T-helper 1 cell (primary cell): ENCODE measurements at places on chromosomes 13 and 19.

GRCh38 chr13:64928696-64929499, 2301.2 kb downstream of the PCDH9 start:
- DNase-seq: no peak

DNA sequence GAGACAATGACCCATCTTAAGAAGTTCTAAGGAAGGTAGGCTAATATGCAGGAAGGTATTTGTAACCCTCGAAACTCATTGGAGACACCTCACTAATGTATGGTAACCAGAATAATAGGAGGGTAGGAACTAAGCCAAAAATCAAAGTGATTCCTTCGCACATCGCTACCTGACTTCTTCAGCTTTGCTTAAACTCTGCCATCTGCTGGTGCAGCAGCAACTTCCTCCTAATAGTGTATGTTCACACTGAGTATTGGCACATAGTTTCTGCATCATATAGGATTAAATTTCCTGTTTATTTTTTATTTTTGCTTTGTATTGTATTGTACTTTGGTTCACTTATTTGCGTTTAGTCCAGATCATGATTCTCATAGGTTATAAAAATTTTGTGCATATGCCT, 676.2 kb downstream of the GPC5 start:
- no peak for DNase-seq

- no peak for DNase-seq
Observed at GRCh38 chr13:29384466-29384865, 211.0 kb downstream of the SLC7A1 start.

- no peak for DNase-seq
Observed at GRCh38 chr19:51472607-51473006, 5.7 kb upstream of the CEACAM18 start.

GRCh38 chr19:10769533-10770491, 51.9 kb downstream of the DNM2 start:
- no peak for DNase-seq

- DNase-seq: no peak
Observed at GRCh38 chr13:30587739-30588138, 30.0 kb upstream of the USPL1 start.

GRCh38 chr13:59111751-59112171, 1052.0 kb downstream of the DIAPH3 start:
- no peak for DNase-seq

DNA sequence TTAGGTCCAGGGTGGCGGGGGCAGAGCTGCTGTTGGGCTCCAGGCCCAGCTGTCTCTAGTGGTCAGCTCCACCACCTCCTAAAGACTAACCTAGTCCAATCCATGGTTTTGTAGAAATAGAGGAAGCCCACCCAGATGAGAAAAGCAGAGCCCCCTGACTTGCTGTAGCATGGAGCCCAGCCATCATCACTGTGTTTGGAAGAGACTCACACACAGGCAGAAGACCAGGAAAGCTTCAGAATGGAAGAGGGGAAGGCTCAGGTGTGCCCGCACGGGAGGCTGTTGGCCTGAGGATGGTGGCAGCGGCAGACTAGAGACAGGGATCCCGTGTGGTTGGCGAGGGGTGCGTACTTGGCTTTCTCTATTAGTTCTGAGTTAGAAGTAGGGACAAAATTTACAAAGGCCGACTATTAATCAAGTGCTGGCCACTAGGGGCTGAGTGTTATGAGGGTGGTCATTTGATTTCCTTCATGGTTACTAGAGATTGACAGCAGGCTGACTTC, 193.2 kb upstream of the SOX1 start:
- no peak for DNase-seq

DNA sequence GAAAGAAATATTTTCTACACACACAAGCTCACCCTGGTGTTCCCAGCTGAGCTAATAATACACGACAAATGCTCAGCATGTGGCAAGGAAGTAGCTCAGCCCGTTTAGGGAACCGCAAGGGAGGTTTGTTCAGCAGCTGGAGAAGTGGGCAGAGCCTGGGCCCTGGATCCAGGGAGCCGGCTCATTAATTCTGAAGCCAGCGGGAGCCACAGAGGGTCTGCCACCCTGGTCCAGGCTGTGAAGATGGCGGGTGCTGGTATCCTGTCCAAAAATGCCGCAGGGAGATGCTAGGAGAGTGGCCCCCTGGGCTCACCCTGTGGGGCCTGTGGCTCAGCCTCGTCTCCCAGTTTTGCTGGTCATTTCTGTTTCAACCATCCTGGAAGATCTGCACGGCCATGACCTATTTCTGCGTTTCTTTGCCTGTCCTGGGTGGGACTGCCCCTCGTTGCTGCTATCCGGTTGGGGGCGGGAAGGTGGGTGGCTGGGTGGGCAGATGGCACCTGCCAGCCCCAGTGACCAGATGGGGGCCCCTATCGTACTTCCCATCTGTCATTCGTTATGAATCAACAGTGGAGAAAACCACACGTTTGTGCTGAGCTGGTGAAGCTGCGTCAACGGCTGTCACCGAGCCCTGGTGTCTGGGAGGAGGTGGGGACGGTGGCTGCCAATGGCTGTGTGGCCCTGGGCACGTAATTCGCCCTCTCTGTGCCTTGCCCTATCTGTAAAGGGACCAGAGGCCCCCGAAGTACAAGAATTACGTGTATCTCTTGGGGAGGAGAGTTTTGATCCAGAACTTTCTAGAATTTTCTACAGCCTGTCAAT, 2.7 kb upstream of the GNA15 start:
- DNase-seq: peak; percentile 96

DNA sequence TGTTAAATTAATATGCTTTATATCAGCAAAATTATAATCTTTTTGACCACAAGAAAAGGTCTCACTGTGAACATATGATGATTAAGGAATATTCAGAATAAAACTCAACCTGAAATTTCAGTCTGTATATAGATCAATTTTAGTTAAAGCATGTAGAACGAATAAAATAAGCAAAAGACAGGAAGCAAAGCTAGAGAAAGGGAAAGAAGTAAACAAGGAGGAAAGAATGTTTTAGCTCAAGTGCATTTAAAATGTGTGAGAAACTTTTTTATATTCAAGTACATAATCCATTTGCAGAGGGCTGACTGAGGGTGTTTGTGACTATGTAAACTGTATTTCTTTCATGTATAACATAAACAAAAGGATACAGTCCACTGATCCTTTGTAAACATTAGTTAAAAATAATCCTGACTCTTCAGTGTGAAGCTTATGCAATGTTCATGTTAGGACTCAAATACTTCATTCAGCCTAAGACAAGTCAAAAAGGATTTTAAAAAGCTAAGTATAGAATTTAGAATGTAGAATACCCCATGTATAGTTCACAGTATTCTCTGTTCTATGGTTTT, 472.1 kb downstream of the DIAPH3 start:
- no peak for DNase-seq

DNA sequence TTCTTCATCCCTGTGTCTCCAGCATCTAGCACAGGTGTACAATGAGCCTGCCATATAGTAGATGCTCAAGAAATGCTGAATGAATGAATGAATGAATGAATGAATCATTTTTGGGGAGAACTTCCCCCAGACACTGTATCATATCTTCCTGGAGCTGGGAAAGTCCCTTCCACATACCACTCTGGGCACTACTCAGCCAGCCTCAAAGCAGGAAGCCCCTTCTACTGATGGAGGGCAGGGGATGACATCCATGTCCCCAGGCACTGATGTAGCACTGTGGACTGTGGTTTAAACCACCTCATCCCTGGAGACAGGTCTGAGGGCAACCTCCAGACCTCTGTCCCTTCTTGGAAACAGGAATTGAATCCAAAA, 4.8 kb downstream of the GNA15 start:
- no peak for DNase-seq

GRCh38 chr13:43257765-43258164, 234.4 kb downstream of the DNAJC15 start:
- DNase-seq: no peak

GRCh38 chr13:75715601-75716523, 79.7 kb downstream of the LMO7 start:
- DNase-seq: no peak

DNA sequence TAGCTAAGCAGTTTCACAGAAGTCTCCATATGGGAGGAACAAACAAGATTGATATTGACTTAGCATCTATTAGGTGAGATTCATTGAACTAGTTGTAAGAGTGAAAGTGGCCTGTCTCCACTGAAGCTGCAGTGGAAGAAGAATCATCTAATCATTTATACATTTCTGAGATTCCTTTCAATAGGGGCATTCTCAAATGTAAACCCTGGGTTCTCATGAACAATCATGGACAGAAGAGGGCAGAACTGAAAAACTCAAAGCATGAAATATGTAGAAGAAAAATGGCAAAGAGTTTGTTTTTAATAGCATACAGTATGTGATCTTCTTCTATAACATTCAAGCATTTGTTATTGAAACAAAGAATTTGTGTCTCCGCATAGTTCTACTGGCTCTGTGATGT, 17.6 kb upstream of the POSTN start:
- DNase-seq: no peak

GRCh38 chr13:24099490-24099889, 61.0 kb upstream of the SPATA13 start:
- no peak for DNase-seq

DNA sequence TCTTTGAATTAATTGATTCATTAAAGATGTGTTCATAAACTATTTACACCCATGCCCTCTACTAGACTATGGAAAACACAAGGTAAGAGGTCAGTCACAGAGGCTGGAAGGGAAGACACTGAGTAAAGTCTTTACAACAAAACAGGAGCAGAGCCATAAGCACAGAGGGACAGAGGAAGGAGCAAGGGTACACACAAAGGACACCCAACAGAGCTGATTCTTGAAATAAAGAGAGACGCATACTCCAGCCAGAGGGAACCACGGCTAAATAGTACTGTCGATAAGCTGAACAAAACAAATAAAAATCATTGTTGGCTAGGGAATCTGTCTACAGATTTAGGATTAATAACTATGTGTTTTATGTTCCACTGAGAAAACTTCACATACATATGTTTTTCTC, 289.2 kb downstream of the EFNB2 start:
- DNase-seq: no peak

GRCh38 chr19:20245309-20245708, 78.3 kb downstream of the ZNF486 start:
- no peak for DNase-seq

- no peak for DNase-seq
Observed at GRCh38 chr19:33129901-33130300, 2.0 kb upstream of the WDR88 start.

DNA sequence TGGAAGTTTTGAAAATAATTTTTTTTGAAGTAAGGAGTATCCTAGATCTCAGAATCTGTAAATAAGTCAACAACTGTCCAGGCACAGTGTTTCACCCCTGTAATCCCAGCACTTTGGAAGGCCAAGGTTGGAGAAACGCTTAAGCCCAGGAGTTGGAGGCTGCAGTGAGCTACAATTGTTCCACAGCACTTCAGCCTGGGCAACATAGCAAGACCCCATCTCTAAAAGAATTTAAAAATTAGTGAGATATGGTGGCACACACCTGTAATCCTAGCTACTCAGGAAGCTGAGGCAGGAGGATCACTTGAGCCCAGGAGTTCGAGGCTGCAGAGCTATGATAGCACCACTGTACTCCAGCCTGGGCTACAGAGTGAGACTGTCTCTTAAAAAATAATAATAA, 87.2 kb upstream of the ZNF507 start:
- DNase-seq: no peak

- no peak for DNase-seq
Observed at GRCh38 chr19:5345895-5346386, 5.3 kb upstream of the PTPRS start.
